ENCODE measurements at places on chromosomes 2 and 18. TPM values are rescaled to one million over a fixed set of nuclear protein-coding genes. Genes with fewer than 3 reads are reported as not detected.

Gene CDK15
- total RNA-seq, result 1.6 TPM

Gene COLEC12
- 58.1 TPM for total RNA-seq

DNA sequence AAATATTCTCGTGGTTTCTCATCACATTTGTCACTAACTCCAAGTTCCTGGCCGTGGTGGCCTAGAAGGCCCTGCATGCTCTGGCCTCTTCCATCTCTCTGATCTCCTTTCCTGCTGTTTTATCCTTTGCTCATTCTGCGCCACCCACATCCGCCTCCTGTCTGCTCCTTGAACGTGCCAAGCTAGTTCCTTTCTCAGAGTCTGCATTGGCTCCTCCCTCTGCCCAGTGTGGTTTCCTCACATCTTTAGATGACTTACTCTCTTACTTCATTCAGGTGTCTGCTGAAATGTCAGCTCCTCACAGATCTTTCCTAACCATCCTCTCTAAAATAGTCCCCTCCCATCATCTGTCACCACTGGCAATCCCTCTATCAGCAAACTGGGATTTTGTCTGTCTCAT, 158.6 kb upstream of the RBMS1 start:
- DNase-seq, result no peak

Gene CAPN14
- 0.49 TPM for total RNA-seq

Gene FHOD3
- 32.0 TPM for total RNA-seq
